Ascending aorta (tissue), 2 donors: ENCODE measurements at places on chromosomes 4 and X.
A peak's percentile ranks its signal among the peaks of the same experiment; 100 is the strongest.

DNA sequence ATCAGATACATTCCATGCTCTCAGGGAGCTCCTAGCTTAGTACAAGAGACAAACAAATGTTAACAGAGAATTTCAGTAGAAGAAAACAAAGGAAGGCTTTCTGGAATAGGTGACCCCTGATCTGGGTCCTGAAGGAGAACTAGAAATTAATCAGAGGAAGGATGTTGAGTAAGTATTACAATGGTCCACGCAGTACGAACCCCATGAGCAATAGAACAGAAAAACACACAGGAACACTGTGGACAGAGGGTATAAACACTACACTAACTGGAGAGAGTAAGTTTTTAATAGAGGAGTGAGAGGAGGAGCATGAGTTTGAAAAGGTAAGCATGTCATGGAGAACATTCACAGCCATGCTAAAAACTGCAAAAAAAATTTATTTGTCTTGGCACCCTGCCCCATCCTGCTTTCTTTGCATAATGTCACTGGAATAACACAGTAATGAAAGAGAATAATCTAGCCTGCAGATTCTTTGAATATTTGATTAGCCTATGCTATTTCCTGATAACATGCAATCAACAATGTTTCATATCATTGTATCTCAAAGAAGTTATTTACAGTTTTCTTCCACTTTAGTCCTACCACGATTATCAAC lies 140.3 kb upstream of the ZXDB start:
- no peak for DNase-seq

GRCh38 chr4:2313366-2313765 lies 51.5 kb upstream of the MXD4 start:
- no peak for DNase-seq

GRCh38 chr4:13261486-13262257 lies 222.5 kb downstream of the RAB28 start:
- no peak for DNase-seq

GRCh38 chr4:180721356-180721755 lies 1521.8 kb upstream of the TENM3 start:
- DNase-seq, result no peak

- no peak for DNase-seq
These were observed 121.4 kb downstream of the SHROOM3 start for GRCh38 chr4:76556452-76556851.

DNA sequence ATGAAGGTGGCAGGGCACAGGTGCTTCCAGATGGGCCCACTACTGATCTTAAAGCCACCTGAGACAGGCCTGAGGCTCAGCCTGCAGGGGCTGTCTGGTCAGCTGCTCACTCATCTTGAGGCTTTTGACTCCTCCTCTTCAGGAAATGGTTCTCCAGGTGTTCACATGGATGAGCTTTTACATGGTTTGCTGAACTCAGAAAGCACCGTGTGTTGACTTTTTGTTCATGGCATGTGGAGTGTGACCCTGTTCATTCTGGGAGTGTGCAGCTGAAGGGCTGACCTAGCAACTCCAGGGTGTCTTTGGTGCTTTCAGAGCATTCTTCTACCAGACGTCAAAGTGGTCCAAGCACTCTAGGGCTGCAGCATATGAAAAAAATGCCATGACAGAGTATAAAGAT lies 111.1 kb downstream of the CCNG2 start:
- no peak for DNase-seq

DNA sequence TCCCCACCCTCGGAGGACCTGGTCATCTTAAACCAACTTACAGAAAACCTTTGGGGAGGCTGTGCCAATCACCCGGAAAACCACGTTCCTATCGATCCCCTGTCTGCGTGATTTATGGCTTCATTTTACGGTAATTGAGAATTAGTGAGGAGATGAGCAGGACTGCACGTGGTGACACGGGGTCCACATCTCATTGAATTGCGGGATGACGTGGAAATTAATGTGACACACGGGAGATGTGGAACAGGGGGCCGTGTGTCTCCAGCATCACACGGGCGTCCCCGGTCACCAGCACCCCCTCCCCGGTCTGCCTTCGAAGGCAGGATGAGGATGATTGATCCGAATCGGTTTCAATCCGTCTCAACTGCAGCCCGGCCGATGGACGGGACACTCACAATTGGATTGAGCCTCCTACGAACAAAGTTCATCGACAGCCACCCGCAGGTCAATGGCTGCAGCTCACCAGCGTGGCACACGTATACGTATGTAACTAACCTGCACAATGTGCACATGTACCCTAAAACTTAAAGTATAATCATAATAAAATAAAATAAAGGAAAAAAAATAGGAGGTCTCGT lies 160.3 kb downstream of the SHOX start:
- no peak for DNase-seq

DNA sequence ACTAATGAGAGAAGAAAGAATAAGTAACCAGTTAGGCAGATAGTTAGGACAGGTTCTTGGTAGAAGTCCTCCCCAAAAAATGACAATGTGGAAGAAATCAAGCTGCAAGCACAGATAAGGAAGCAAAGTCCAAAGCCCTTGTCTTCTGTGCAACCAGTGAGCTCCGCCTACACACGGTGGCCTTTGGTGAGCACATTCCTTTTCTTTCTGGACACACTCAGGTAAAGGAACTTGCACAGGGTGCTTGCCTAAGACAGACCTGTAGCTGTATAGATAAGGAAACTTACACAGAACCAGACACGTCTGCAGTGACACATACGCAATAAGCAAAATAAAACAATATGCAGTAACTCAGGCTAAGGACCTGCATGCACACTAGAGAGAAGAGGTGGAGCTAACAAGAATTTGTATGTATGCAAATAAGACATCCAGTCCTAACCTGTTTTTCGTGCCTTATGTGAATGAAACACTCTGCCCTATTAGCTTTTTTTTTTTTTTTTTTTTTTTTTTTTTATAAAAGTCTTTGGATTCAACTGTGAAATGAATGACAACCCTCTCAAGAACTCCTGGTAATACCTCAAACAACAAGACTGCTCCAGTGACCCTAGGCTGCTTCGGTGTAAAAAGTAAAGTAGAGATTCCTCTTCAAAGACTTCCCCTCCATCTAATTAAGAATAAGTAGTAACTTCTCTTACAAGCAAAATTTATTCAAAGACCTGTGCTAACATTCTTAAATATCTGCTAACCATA lies 48.8 kb downstream of the UGT2B10 start:
- DNase-seq, result no peak

GRCh38 chr4:87559090-87559837 lies 30.1 kb upstream of the SPARCL1 start:
- peak; percentile 73 for DNase-seq

GRCh38 chr4:37367901-37368300 lies 123.4 kb downstream of the NWD2 start:
- DNase-seq, result no peak

DNA sequence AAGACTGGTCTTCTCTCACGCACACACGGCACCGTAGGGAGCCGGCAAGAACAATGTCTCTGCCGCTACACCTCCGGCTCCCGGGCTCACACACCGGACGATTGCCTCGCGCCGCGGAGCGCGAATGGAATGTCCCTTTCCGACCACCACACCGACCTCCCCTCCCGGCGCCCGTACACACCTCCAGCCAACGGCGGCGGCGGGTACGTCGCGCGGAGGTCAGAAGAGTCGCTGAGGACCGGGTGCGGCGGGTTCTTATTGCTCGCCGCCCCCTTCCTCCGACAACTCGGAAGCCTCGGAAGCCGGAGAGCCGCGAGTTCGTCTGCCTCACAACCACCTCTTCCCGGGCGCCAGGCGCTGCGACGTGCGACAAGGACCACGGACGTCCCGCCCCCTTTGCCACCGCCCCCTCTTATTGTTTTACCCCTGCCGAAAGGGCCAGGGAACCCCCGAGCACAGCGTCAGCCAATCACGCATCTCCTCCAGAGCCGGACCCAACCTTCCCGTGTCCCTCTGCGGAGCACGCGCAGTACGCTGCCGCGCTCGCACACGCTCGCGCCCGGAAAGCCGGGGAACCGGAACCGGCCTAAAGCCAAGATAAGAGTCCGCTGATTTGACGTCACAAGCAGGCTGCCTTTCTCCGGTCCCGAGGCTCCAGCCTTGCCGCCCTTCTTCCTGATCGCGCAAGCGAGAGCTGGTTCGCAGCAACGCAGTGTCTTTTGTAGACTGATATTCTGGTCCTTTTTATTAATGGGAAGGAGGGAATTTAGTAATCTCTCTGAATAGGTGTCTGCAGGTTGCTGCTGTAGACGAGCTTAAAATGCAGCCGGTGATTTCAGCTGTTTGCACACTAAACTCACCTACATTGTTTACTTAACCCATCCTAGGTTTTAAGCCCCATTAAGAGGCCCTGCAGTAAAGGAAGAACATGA lies at the start of gene G3BP2:
TSS of gene G3BP2 (minus strand) at position 385 of the 932 bp plus-strand sequence. CDS start 11,386 bp downstream, outside the sequence.
- peak; percentile 99 for DNase-seq

DNA sequence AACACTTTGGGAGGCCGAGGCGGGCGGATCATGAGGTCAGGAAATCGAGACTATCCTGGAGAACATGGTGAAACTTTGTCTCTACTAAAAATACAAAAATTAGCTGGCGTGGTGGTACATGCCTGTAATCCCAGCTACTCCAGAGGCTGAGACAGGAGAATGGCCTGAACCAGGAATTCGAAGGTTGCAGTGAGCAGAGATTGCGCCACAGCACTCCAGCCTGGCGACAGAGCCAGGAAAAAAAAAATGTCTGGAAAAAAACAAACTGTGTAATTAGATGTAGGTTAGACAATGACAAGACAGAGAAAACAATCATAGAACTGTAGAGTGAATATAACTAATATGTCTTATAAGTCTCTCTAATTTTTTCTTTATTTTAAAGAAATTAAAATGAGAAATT lies 1002.5 kb upstream of the LCORL start:
- DNase-seq, result no peak

- no peak for DNase-seq
These were observed 6.8 kb downstream of the SRPX2 start for GRCh38 chrX:100650841-100651240.

DNA sequence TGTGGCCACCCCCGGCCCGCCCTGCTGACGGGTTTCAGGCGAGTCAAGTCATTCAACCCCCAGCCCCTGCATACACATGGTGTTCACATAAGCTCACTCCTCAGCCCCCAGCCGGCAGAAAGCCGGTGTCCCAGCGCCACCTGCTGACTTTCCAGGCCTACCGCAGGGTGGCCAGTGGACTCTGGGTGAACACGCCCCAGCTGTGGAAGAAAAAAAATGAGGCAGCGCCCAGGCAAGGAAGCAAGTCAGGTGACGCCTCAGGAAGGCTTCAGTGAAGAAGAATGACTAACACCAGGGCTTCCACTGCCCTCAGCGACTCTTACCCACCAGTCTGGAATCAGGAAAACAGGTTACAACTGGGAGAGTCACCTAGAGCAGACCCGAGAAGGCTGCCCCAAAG lies 15.8 kb downstream of the BCAP31 start:
- no peak for DNase-seq

DNA sequence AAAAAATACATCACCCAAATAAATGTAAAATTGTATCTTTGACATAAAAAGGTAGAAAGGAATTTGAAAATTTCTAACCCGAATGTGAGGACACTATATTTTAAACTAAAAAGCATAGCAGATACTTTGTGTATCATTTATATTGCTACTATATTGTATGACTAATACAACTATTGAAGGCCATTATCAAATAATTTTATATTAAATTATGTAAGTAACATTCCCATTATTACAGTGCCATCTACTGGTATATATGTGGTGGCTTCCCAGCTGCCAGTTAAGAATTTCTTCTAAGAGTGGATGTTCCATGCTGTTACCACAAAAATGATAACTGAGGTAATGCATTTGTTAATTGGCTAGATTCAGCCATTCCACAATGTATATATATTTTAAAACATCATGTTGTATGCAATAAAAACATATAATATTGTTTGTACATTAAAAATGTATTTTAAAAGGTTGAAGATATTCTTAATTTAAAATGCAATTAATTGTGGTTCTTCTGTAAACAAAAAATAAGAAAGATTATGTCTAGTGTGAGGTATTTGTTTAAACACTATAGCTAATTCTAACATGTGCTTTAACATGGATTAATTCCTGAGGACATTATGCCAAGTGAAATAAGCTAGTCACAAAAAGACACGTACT lies 65.3 kb downstream of the EGF start:
- DNase-seq, result no peak

DNA sequence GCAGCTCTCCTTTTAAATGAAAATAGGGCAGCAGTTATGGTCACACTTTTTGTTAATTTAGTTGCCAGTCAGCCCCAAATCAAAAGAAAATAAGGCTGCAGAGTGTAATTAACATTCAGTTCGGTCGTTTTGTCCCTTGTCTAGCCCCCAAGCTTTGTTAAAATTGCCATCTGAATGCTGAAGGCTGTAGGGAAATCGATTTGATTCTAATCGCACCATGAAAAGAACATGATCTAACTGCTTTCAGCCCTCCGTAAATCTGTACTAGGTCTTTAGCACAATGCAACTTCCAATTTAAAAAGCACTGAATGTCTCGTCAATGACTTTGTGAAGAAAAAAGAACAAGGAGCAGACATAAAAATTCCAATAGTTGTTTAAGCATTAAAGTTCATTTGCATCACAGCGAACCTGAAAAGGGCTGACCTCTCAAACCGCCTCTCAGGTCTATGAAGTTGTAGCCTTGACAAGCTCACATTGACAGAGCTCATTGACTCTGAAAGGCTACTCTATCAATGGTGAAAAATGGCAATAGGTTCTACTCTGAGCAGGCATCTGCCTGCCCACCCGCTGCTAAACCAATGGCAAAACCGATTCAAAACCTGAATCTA lies 48.9 kb downstream of the CHIC2 start:
- no peak for DNase-seq

DNA sequence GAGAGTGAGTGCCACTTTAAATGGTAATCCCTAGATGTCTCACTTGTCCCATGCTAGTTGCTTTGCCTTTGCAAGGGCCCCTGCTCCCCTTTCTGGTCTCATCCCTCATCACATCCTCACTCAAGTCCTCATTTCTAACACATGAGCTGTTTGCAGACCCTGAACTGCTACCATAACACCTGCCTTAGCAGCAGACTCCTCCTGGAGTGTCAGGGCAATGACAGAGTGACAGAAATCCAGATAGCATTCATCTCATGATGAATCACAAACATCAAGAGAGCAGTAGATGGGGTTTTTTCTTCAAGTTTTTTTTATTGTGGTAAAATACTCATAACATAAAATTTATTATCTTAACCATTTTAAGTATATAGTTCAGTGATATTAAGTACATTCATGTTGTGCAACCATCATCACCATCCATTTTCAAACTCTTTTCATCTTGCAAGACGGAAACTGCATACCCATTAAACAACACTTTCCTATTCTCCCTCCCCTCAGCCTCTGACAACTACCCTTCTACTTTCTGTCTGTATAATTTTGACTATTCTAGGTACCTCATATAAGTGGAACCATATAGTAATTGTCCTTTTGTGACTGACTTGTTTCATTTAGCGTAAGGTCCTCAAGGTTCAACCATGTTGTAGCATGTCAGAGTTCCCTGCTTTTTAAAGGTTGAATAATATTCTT lies 133.2 kb upstream of the RPS6KA3 start:
- DNase-seq, result no peak

- DNase-seq, result no peak
These were observed 12.7 kb downstream of the STEEP1 start for GRCh38 chrX:119552508-119552907.

GRCh38 chrX:150478496-150479492 lies 89.6 kb upstream of the MTM1 start:
- no peak for DNase-seq
